ENCODE measurements at places on chromosomes 7 and 10. TPM values are rescaled to one million over a fixed set of nuclear protein-coding genes. Genes with fewer than 3 reads are reported as not detected.

RPEL1 gene
- not detected for total RNA-seq

DNA sequence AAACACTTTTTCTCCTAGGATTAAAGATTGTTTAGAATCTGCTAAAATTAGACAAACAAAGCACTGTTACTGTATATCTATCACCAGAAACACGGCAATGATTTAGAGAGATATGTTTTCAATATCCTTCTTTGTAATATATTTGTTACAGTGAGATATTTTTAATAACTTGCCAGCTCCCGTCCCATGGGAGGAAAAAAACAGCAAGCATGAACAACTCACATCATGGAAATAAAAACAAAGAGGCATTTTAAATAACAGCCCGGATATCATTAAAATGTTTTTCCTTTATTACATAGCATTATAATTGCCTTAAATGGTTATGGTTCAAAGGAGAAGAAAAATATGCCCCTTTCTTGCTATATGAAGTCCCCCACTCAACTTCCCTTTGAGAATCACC lies 272.1 kb downstream of the BMPER start:
- no peak for DNase-seq

DNA sequence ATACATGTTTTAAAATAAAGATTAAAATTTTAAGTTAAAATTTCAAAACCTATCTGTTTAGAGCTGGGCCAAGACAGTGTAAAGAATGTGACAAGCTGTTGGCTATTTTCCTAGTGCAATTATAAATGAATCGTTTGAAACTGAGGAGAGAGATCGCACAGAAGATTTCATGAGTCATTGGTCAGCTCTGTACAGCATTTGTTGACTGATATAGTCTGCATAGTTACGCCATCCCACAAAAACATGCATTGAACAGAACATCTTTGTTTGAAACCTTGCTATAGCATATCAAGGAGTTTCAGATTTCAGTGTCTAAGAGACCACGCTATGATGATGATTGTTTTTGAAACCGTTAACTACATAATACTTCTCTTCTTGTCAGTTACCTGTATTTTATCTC lies 1.3 kb upstream of the C10orf67 start:
- no peak for DNase-seq

DNA sequence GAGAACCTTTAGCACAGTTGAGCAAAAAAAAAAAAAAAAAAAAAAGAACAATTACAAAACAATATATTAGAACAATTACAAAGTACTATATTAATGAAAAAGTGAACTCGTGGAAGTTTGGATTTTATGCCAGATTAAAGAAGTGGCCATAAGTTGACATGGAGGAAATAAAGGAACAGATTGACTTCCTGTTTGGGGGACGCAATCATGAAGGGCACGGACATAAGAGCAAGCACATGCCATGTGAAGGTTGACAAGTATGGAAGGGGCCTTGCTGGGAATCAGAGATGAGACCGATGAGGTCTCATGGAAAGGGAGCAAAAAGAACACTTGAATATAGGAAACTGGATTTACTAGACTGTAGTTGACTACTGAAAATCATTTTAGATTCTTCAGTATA lies 61.7 kb downstream of the ICA1 start:
- no peak for DNase-seq

UPP1 gene
- total RNA-seq = 89.6 TPM

- DNase-seq = no peak
Observed at GRCh38 chr7:116598861-116599260, 73.1 kb upstream of the MET start.

TMEM243 gene
- 67.0 TPM for total RNA-seq

GRCh38 chr7:30974605-30975255 lies 11.0 kb downstream of the GHRHR start:
- peak; percentile 84 for DNase-seq

KCP gene
- not detected for total RNA-seq

GRCh38 chr7:155870334-155871180 lies 58.3 kb upstream of the SHH start:
- no peak for DNase-seq

GNGT1 gene
- not detected for total RNA-seq

GRCh38 chr10:84214612-84215235 lies 10.6 kb downstream of the LRIT2 start:
- peak; percentile 52 for DNase-seq

GRCh38 chr7:114502454-114503254 lies 88.0 kb downstream of the FOXP2 start:
- no peak for DNase-seq

OR2A5 gene
- not detected for total RNA-seq

All from activated CD8-positive, alpha-beta T cell treated with anti-CD3 and anti-CD28 coated beads for 36 hours (primary cell).